Renal cortical epithelial cell (primary cell): ENCODE measurements at places on chromosomes 16 and 17. TPM values are rescaled to one million over a fixed set of nuclear protein-coding genes. Genes with fewer than 3 reads are reported as not detected.

GRCh38 chr17:57455063-57455914 lies 199.0 kb downstream of the MSI2 start:
- no peak for DNase-seq

Gene GPRC5B
- total RNA-seq = 3.8 and 34.0 TPM in 2 replicates

Gene MVP
- total RNA-seq = 431 and 491 TPM in 2 replicates

Gene NCOR1
- total RNA-seq = 47.2 and 159 TPM in 2 replicates
